Neuronal stem cell (in vitro differentiated cells): ENCODE measurements at places on chromosomes 6 and 20.

DNA sequence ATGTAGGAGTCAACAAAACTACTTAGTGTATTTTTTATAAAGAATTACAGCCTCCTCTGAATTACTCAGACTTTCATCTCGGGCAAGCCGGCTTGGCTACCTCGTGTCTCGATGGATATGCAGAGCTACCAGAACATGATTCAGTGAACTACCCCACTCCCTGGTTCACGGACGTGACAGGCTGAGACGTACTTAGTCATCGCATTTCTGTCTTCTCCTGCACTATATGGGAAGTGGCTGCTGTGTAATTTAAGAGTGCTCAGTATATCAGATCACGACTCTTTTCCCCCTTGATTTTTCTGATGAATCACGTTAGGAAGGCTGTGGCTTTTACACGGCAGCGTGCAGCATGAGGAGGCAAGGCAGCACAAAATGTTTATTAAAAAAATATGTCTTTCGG is 302.7 kb upstream of the ZFP64 start:
- DNase-seq: no peak

DNA sequence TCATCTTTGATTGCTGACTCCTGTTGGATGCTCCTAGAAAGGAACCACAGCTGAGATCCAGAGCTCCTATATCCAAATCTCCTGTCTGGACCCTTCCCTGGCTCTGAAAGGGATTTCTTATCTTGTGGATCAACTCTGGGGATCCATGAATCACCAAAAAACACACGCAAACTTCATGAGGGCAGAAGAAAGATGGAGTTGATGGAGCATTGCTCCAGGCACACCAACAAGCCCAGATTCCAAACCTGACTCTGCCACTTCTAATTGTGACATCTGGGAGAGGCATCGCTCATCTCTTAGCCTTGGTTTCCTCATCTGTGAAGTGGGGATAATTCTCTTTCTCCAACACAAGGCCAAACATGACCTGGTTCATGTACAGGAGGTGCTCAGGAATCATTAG is 6.7 kb downstream of the KCNS1 start:
- no peak for DNase-seq

GRCh38 chr6:117441824-117442264 is 16.1 kb upstream of the ROS1 start:
- no peak for DNase-seq

- DNase-seq: peak; percentile 21
These were observed 172.2 kb downstream of the AIG1 start for GRCh38 chr6:143232849-143233248.

DNA sequence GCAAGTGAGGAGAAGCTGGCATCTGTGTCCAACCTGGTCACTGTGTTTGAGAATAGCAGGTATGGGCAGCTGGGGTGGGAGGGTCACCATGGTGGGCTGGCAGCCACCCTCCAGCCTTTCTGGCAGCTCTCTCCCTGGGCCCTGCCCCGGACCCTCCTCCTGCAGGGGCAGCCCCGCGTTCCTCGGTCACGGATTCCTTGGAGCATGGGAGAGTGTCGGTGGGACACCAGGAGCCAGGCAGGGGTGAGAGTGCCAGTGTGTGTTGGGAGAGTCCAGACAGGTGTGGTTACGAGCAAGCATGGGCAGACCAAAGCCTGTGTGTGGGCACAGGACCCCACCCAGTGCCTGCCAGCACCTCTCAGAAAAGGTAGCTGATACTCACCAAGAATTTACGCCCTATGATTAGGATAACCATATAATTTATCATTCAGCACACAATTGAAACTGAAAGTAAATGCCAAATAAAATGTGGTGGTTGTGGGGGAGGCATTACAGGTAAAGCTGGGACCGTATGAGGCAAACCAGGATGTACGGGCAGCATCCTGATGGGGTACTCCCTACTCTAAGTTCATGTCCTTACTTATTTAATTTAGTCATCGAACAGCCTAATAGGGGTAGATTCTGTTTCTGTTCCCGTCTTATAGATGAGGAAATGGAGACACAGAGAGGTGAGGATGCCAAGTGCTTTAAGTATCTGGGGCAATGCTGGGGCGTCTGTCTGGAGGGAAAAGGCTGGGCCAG is 542 bp downstream of the FGD2 start:
- no peak for DNase-seq

GRCh38 chr20:35994994-35995453 is 26.6 kb downstream of the CNBD2 start:
- peak; percentile 77 for DNase-seq

DNA sequence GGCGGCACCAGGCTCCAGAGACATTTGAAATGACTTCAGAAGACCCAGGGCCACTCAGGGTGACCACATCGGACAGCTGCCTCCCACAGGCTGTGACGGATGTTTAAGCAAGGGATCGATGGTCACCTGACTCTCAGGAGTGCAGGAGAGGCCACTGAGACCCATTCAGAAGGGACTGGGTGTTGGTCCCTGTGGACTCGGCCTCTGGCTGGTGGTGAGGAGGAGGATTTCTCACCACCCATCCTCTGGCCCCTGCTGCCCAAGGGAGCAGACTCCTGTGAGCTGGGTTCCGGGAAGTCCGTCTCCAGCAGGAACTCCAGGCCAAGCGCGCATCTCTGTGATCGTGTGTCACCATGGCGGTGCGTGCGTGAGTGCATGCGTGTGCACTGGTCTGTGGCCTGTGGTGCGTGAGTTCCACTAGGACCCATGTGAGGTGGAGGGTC is 25.5 kb downstream of the NPEPL1 start:
- DNase-seq: no peak

DNA sequence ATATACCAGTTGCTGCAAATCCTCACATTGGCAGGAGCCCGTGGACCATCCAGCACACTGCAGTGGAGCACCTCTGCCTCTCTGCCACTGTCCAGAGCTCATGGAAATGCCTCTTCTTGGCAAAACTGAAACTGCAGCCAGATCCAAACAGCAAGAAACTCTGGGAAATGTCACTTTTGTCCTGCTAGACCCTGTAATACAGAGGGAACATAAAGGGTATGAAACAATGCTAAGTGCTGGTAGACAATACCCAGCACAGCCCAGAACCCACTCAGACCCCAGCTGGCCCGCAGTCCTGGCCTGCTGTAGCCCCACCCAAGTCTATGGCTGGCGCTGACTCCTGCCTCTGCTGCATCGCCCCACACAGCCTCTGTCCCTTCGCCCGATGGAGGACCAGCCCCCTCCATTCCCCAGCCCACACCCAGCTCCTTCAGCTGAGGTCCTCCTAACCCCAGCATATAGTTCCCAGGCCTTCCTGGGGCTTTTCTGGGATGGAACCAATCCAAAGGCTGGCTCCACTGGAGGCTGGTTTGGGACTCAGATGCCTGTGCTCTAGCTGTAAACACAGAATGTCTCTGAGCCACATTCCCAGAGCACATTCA is 242.5 kb downstream of the LRFN2 start:
- no peak for DNase-seq

DNA sequence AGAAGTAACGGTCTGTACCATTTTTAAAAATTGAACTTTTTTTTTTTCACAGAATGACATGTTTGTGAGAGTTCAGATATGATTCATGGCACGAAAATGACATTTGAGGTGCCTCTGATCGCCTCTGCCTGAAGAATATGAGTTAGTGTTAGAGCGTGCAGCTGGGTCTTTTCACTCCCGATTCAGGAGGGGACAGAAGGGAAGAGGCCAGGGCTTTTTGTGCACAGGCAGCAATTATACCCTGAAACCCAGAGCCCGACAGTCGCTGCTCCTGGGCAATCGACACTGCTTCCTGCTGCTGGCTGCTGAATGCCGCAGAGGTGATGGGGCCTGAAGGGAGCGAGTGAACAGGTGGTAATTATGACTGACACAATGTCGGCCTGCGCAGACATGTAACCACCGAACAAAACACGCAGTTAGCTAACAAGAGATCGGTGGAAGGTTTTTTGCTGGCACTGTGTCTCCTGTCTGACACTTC is 652.0 kb upstream of the NOX3 start:
- peak; percentile 9 for DNase-seq

GRCh38 chr6:144341831-144342527 is 56.8 kb downstream of the UTRN start:
- DNase-seq: no peak

GRCh38 chr20:9051508-9051907 is 17.4 kb upstream of the PLCB4 start:
- no peak for DNase-seq

GRCh38 chr6:7546020-7546369 is 4.5 kb downstream of the DSP start:
- DNase-seq: no peak
